Stimulated activated CD4-positive, alpha-beta T cell treated with anti-CD3 and anti-CD28 coated beads, Interleukin-2, amount 100 ng/mL, for 48 hours (primary cell): ENCODE measurements at places on chromosomes 1 and 21.

DNA sequence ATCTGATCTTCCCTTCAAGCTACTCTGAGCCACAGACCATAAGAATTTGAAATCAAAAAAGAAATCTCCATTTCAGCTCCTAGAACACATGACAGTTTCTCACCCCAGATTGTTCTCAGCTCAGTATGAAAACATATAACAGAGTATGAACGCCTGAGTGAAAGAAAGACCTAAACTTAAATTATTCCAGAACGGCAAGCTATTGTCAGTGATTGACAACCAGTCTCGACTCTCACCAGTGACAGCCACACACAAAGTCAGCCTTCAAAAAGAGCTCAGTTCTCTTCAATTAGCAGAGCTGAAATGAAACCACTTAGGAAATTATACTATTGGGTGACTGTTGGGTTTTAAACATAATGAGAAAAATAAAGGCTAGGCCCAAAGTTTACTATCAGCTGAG lies 312.8 kb downstream of the OMA1 start:
- DNase-seq: no peak

DNA sequence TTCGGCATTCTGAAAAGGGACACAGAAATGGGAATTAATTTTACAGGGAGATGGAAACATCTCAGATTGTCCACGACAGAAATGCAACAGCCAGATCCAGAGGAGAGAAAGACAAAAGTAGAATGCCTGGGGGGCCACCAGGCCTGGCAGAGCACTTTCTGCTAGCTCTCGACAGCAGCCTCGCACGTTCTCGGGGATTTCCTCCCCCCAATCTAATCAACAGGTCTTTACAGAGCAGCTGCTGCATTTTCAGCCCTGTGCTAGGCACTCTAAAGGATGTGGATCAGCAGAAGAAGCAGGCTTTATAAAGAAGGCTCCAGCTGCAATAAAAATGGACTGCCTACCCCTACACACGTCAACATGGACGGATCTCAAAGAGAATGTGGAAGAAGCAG lies 10.6 kb downstream of the CSRP1 start:
- no peak for DNase-seq

GRCh38 chr1:84995484-84996334 lies 1.2 kb downstream of the MCOLN2 start:
- DNase-seq: no peak

- no peak for DNase-seq
These were observed 62.5 kb upstream of the LYST start for GRCh38 chr1:235929216-235929615.

DNA sequence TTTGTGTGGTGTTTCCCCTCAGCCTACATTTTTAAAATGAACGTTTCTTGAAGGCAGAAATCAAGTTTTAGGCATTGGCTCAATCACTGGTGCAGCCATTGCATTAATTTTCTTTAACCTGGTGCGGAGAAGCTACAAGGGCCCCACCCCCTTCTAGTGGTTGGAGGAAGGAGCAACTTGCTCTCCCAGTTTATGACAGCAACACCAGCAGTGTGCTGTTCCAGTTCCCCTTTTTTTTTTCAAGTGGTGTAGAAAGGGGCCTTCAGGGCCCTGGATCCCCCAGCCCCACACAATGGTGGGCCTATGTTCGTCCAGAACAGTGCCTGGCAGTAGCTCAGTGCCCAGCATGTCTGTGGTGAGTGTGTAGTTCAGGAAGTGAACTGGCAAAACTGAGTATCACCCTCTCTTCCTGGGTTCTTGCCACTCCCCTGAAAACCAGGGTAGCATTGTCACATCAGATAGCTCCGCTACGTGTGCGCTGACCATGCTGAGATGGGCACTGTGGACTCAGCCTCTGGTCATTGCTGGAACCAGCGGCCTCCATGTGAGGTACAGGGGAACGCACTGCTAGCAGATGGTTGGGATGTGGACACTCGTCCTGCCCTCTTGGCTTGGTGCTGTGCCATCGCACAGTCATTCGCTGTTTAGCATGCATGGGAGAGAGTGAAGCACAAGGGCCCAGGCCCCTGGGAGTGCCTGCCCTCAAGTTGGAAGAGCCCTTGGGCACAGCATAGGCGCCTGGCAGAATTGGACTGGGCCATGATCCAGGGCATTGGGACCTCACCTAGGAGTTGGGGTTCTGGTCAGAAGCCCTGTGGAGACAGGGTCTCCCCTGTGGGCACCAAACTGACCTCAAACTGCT lies 7.2 kb downstream of the ARF1 start:
- DNase-seq: no peak

DNA sequence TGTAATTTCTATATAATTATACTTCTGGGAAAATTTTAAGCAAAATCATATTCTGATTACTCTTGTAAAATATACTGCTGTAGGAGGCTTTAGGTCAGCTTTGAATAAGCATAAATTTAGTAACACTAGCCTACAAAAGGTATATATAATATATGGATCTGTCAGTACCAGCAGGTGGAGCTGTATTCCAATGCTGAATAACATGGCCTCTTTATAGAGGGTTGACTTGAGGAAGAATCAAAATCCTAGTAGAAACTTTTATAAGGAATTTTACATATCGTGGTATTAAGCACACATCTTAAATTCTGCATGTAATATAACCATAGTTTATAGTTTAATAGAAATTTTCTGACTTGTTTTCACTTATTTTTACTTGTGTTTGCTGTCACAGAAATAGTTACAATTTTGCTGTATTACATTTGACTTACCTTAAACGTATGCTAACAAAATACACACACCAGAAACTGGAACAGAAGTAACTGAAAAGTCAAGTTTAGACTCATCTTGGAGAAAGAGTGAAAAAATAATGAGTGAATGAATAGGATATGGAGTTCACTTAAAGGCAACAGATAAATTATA lies 79.3 kb downstream of the HMCN1 start:
- no peak for DNase-seq

GRCh38 chr1:172914501-172915144 lies 136.1 kb downstream of the TNFSF18 start:
- DNase-seq: no peak

DNA sequence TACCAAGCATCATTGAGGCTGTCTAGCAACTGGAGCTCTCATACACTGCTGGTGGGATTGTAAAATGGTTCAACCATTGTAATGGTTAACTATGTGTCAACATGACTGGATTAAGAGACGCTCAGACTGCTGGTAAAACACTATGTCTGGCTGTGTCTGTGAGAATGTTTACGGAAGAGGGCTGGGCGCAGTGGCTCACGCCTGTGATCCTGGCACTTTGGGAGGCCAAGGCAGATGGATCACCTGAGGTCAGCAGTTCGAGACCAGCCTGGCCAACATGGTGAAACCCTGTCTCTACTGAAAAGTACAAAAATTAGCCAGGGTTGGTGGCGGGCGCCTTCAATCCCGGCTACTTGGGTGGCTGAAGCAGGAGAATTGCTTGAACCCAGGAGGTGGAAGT lies 4.8 kb upstream of the FCRLA start:
- DNase-seq: no peak

DNA sequence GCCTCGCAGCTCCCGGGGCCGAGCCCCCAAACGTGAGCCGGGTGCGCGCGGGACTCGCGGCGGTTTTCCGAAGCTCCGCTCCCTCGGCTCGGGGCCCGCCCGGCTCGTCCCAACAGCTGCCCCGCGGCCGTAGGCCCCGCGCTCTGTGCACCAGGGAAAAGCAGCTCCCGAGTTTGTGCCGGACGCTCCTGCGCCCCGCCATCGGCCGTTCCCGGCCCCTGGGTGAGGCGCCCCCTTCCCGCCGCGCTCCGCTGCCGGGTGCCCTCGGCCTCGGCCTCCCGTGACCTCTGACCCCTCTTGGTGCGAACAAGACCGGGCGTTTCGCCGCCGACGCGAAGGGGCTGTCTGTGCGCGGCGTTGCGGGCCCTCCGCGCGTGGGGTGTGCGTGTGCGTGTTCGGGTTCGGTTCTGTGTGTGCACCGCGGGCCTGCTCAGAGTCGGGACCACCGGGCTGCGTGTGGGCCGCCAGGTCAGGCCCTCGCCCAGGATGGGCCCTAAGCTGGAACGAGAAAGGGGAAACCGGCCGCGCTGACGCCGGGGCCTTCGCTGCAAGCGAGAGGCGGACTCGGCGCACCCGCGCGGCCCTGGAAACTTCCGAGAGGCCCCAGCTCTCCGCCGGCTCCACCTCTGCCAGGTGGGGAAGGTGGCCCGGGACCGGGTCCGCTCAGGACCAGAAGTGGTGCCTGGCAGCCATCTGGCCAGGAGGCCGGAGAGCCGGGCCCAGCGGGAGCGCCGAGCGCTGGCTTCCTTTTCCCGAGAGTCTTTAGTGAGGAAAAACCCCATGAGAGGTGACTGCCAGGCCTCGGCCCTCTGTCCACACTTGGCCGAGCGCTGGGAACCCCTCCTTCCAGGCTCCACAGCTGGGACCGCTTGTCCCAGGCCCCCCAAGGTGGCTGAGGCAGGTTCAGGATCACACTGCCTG lies 1.9 kb downstream of the PRDM16 start:
- DNase-seq: no peak

- DNase-seq: no peak
These were observed 25.7 kb upstream of the OR10J5 start for GRCh38 chr1:159561497-159561896.

- no peak for DNase-seq
These were observed 57.9 kb upstream of the S1PR1 start for GRCh38 chr1:101178688-101179491.

DNA sequence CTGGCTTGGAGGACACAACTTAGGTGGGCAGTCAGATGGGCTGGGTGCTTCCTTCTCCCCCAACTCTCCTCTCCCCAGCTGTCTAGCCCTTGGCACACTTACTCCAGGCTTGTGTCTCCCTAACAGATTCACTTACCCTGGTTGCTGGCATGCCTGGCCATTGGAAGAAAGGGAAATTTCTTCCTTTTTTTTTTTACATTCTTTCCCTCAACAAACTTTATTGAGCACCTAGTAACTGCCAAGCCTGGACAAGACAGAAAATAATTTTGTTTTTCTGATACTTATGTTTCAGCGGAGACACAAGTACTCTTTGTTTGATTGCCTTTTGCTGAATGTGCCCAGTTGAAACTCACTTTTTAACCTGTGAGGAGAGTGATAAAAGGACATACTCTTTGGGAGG lies 144.3 kb upstream of the KCNJ6 start:
- DNase-seq: no peak

DNA sequence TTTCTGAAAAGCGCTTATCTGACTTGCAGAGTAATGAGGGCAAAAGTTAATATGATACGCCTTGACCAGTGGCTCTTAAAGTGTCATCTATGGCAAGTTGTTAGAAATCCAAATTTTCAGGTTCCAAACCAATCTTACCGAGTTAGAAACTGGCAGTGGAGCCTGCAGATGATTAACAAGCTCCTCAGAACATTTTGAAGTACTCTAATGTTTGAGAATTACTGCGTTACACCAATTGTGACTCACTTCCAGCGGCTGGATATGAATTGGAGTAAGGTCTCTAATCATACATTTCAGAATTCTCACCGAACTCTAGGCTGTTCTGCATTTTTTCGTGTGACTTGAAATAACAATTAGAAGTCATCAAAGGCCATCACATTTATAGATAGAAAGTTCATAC lies 73.5 kb upstream of the TMPRSS15 start:
- no peak for DNase-seq

- no peak for DNase-seq
These were observed 39.5 kb downstream of the ACOT7 start for GRCh38 chr1:6353955-6354658.

- DNase-seq: no peak
These were observed 989 bp upstream of the ETV3 start for GRCh38 chr1:157139052-157139715.

- DNase-seq: no peak
These were observed 63.6 kb downstream of the ELAVL4 start for GRCh38 chr1:50172299-50172698.

DNA sequence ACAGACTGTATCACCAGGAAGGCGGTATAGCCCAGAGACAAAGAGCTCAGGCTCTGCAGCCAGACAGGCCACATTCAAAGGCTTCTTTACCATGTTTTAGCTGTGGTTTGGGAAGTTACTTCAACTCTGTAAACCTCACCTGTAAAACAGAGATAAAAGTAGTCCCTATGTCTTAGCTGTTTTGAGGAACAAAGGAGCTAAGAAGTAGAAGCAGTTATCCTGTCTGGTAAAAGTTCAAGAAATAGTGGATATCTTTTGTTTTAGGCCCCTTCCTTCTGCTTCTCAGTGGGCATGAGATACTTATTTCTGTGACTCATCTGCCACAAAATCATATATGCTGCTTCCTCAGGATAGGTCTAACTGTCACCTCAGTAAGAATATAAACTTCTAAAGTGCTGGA lies 6.5 kb downstream of the CD34 start:
- no peak for DNase-seq

DNA sequence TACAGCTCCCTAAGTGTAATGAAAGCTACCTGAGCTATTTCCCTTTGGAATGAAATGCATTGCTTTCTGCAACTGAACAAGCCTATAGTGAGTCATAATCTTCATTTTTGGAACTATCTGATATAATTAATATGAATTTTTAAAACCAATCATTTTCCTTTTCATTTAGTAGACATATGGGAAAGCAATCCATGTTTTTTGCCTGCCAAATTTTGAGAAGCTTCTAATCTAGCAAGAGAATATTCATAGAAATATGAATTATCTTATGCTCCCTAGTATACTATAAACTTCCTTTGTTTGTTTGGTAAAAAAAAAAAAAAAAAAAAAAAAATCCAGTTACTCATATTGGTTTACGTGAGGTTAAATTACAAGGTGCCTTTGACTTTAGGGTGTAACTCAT lies 68.3 kb downstream of the PLPPR4 start:
- DNase-seq: no peak

DNA sequence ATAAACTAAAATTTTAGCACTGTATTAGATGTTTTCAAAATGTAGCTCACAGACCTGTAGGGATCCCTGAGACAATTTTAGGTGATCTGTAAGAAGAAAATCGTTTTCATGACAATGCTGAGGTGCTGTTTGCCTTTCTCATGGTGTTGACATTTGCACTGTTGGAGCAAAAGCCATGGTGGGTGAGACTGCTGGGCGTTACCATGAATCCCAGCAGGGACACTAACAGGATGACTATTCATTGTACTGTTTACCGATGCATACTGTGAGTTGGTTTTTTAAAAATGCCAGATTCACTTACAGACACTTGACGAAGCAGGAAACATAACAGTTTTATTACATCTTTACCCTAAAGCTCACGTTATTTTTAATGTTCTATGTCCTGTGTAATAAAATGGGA lies 468.5 kb downstream of the PCP4 start:
- DNase-seq: no peak
